Stimulated activated CD8-positive, alpha-beta memory T cell treated with anti-CD3 and anti-CD28 coated beads, Interleukin-7, amount 100 ng/mL, for 1 hour (primary cell): ENCODE measurements at places on chromosomes 2 and 18.

GRCh38 chr2:96970910-96971309 lies 15.5 kb downstream of the FAM178B start:
- no peak for DNase-seq

- no peak for DNase-seq
These were observed 24.3 kb upstream of the UBE2F start for GRCh38 chr2:237942513-237942899.

DNA sequence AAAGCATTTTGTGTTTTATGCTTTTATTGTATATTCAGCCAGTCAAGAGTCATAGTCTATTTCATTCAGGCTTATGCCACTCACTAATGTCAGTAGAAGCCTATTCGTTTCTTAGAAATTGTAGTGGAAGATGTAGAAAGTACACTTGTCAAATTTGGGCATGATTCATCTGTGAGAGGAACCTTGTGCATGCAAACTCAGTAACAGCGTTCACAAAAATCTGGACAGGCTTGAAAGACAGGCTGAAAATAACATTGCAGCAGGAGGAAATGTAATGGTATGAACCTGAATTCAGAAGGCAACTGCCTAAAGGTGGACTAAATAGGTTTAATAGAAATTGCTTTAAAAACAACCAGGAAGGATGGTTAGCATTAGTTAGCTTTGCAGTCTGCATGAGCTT lies 213.5 kb downstream of the CMPK2 start:
- DNase-seq = no peak

DNA sequence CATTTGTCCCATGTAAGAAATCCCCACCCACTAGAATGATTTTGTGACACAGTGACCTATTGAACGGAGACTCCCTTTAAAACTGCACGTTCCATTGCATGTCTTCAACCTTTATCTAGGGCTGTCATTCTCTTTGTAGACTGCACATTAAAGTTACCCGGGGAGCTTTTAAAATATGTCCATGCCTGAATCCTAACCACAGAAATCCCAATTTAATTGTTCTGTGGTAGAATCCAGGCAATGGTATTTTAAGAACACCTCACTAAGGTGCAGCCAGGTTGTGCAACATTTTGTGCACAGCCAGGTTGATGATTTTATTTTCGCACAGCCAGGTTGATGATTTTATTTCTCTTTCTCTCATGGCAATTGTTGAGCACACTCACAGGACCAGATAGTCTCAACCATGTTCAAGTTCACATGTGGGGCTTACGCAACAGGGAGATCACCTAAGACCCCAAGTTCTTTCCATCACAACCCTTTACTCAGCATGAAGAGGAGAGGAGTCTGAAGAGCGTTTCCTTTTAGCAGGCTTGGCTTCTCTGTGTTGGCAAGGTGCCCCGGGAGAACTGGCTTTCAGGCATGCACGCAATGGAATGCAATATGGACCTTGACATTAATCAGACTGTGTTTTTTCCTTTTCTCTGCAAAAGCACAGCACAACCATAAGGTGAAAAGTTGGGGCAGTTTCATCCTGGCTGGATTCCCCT lies 467.3 kb upstream of the ETAA1 start:
- DNase-seq = no peak

DNA sequence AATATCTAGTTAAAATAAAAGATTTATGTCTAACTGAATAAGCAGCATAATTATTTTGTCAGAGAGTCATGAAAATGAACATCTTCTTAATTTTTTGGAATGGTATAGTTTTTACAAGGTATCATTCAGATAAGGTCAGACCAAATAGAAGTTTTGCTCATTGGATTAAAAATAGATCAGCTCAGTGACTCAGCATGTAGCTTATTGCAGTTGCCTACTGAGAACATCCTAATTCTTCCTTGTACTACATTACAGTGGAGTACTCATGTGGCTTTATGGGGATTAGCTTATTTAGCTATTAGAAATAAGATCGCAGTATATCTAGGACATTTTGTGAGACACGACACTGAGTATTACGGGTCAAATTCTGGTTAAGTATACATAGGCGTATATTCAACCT lies 38.2 kb upstream of the PPM1B start:
- no peak for DNase-seq

DNA sequence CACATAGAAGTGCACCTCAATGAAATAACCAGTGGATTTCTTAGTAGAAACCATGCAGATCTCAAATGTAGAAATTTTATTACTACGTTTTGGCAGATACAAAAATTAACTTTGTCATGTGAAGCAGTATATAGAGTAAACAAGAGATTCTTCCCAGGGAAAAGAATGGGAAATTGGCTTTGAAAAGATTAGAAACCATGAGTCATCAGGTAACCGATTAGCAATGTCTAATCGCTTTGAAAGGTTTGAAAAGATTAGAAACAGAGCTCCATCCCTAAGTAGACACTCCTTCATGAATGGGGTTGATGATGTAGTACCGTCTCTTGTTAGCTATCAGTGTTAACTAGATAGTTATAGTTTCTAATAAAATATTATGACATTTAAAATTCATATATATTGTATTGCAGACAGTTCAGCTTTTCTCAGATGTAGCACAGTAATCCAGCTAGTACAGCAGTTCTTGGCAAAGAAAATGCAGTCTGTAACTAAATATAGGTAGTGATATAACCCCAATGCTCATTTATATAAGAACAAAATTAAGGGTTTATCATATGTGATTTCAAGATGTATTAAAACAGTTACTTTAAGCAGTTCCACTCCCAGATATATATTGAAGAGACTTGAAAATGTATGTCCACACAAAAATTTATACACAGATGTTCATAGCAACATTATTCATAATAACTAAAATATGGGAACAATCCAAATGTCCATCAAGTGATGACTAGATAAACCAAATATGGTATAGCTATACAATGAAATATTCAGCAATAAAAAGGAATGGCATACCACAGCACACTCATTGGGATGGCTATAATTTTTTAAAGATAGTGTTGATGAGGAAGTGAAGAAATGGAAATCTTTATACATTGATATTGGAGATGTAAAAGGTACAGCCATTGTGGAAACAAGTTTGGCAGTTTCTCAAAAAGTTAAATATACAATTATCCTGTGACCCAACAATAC lies 113.9 kb downstream of the PTPN4 start:
- DNase-seq = no peak

DNA sequence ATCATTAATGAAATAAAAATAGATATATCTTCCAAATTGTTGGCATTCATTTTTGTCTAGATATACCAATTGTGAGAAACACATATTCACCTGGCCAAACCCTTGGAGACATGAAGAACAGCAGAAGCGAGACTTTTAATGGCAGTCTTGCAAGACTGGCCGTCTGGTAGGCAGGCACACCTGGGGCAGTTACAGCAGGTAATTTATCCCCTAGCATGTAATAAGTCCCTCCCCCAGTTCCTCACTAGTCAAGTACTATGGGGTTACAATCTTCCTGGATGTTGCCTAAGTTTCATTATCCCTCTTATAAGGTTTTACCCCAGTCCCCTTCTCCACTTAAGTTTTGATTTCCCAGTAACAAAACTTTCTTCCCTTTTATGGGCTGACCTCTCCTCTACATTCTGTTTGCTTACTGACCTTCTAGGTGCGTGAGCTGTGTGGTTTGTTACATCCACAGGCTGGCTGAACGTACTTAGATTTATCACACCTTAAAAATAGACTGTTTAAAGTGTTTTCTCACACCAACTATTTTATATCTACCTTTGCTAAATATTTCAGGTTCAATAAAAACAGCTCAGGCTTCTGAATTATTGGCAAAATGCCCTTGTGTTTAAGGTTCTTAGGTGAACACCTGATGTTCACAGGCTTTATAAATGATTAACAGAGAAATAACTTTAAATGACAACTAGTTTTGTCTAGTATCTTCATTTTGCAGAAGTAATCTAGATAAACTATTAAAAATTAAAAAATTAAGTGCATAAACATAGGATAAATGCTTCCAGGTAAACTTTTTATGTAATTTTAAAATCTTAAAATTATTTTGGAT lies 365.0 kb upstream of the TFPI start:
- no peak for DNase-seq

DNA sequence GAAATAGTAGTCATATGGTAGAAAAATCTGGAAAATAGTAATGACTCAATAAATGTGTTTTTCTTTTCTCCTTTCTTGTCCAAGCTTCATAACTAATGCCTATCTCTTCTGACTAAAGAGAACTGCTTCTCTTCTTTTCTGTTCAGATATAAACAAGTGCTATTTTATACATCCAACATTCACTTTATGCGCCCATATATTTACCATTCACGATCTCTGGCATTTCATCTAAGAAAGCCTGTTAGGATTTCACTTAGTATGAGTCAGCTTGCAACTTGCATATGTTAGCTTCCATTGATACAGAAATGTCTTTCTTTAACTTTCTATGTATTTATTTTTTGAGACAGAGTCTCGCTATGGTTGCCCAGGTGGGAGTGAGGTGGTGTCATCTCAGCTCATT lies 224.9 kb downstream of the VAPA start:
- no peak for DNase-seq

DNA sequence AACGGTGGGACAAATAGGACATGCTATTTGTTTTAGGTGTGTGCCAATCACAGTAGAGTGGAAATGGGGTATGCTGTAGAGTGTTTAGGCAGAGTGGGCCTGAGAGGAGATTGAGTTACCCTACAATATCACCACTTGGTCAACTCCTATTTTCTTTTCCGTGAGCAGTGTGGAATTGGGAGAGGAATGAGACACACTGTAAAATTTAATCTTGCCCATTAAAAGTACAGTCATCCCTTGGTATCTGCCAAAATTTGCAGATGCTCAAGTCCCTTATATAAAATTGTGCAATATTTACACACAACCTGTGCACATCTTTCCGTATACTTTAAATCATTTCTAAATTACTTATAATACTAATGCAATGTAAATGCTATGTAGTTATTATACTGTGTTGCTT lies 12.4 kb downstream of the FBXO48 start:
- DNase-seq = no peak

GRCh38 chr2:14354231-14354630 lies 278.3 kb upstream of the LRATD1 start:
- no peak for DNase-seq

- DNase-seq = no peak
These were observed 84.9 kb downstream of the CMPK2 start for GRCh38 chr2:6780765-6781274.

GRCh38 chr2:147468349-147468748 lies 376.5 kb upstream of the ACVR2A start:
- no peak for DNase-seq

DNA sequence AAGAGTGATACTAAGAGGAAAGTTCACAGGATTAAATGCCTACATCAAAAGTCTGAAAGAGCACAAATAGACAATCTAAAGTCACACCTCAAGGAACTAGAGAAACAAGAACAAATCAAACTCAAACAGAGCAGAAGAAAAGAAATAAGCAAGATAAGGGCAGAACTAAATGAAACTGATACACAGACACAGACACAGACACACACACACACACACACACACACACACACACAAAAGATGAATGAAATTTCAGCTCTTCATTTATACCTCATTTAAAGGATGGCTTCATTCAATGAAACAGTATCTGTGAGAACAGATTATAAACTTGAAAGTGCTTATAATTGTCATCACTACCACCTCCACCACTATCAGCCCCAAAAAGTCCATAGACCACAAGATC lies 428.9 kb downstream of the MBD2 start:
- no peak for DNase-seq
